Activated naive CD4-positive, alpha-beta T cell treated with anti-CD3 and anti-CD28 coated beads, Interleukin-2, amount 50 U/mL, for 72 hours (primary cell): ENCODE measurements at places on chromosomes 6 and 20. TPM values are rescaled to one million over a fixed set of nuclear protein-coding genes. Genes with fewer than 3 reads are reported as not detected.

- no peak for DNase-seq
Observed at GRCh38 chr6:147479857-147480256, 28.6 kb upstream of the SAMD5 start.

- DNase-seq: no peak
Observed at GRCh38 chr6:79894939-79895338, 52.4 kb downstream of the ELOVL4 start.

- no peak for DNase-seq
Observed at GRCh38 chr20:9021699-9022098, 47.2 kb upstream of the PLCB4 start.

DNA sequence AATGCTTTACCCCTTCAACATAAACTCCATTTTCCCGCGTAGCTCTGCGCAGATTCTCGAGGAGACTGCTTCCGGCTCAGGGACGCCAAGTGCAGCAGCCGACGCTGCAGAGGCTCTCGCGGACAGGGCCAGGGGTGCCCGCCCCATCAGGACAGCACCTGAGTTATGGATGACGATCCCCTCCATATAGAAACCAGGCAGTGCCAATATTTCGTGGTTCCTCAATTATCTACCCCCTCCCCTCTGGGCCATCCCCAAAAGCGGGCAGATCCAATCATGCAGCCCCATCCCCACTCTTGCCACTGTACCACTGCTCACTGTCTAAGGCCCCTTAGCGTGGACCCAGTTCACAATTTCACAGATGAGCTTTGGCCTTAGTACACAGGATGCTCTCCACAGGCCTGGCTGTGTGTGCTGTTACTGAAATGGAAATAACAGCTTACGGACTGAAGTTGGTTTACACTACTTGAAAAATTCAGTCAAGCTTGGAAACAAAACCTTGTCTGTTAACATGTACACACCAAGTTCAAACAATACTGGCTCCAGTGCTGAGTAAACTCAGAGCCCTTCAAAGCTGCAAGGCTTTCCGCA is 74.5 kb downstream of the DACT2 start:
- no peak for DNase-seq

- DNase-seq: no peak
Observed at GRCh38 chr20:29876911-29877285, 1380.6 kb upstream of the DEFB115 start.

- no peak for DNase-seq
Observed at GRCh38 chr6:6697620-6698019, 109.1 kb downstream of the LY86 start.

Gene SCAF8
- 25.4 TPM for total RNA-seq

GRCh38 chr6:105109955-105110895 is 69.6 kb downstream of the POPDC3 start:
- no peak for DNase-seq

DNA sequence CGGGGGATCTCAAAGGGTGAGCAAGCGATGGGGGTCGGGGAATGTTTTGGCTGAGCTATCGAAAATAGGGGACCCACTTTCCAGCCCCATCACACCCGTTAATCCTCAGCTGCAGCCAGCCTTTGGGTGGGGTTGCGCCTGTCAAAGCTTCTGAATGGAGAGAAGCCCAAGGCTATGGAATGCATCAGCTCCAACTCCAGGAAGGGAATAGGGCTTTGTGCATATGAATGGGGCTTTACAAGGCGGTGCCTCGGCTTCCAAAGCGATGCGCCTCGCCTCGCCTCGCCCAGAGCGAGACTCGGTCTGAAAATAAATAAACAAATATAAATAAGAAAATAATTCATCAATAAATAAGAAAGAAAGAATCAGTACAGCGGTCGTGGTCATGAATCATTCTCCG is 751.4 kb upstream of the DEFB115 start:
- DNase-seq: no peak

DNA sequence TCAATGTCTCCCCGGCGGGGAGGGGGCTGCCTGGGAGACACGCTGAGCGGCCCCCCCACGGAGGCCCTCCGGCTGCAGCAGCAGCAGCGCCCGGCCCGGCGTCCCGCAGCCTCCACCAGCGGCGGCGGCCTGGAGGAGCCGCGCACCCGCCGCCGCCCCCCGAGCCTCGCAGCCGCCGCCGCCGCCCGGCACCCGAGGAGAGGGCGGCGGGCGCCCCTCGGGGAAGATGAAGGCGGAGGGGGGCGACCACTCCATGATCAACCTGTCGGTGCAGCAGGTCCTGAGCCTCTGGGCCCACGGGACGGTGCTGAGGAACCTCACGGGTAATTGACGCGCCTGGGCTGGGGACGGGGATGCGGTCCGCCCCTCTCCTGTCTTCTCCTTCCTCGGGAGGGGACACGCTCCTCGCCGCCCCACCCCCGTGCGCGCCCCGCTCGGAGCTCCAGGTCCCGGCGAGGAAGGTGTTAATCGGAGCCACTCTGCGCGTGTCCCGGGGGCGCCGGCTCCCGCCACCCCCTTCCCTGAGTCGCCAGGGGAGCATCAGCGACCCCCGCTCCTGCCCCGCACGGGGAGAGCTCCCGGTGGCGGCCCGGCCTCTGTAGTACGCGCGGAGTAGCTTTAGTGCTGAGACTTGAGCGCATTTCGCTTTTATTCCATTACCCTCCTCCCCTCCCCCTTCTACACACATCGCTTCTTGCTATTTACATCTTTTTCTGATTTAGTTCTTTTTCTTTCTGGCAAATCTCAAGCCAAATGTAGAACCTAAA is 686 bp downstream of the TMEM170B start:
- DNase-seq: peak; percentile 60

Gene FILIP1
- total RNA-seq: not detected

- DNase-seq: no peak
Observed at GRCh38 chr20:59827138-59828056, 106.0 kb downstream of the SYCP2 start.

Gene TMEM14A
- total RNA-seq: 12.1 TPM

Gene MYH7B
- not detected for total RNA-seq
